GM19239 (cell line): ENCODE measurements at places on chromosomes 1 and 21.

DNA sequence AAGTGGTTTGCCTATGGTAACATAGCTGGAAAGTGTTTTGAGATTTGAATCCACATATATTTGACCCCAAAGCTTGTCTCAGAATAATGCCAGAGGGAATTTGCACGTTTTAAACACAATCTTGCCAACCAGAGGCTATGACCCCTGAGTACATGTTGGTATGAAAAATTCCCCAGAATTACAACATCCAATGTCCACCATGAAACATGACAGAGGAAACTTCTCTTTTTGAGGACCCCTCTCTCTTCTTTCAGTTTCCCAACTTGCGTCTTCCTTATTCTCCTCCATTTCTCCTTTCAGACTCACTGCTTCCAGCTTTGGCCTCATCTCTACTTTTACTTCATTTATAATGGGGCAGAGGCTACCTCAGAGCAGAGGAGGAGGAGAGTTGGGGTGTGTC is 5.5 kb upstream of the KCNJ9 start:
- no peak for DNase-seq

GRCh38 chr1:199671684-199672083 is 355.8 kb upstream of the NR5A2 start:
- DNase-seq, result no peak

DNA sequence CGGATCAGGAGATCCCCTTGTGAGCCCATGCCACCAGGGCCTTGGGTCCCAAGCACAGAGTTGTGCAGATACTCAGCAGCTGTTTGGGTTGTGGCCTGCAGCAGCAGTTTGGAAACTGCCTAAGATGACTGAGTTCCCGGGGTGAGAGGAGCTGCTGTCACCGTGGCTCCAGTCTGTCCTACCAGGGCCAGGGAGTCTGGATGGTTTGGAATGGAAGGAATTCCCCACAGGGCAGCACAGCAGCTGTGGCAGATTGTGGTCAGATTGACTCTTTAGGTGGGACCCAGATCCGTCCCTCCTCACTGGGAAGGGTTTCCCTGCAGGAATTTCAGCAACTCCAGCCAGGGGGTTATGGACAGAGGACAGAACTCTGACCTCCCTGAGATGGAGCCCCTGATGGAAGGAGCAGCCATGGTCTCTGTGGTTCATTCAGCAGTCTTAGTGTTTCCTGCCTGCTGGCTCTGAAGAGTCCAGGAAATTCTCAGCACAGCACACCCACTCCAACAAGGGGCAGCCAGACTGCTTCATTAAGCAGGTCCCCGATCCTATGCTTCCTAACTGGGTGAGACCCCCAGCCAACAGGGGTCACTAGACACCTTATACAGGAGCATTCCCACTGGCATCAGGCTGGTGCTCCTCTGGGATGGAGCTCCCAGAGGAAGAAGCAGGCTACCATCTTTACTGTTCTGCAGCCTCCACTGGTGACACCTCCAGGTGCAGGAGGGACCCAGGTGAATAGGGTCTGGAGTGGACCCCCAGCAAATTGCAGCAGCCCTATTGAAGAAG is 51.5 kb upstream of the TNFSF4 start:
- DNase-seq, result no peak

GRCh38 chr21:38842079-38842478 is 36.4 kb downstream of the ETS2 start:
- no peak for DNase-seq

DNA sequence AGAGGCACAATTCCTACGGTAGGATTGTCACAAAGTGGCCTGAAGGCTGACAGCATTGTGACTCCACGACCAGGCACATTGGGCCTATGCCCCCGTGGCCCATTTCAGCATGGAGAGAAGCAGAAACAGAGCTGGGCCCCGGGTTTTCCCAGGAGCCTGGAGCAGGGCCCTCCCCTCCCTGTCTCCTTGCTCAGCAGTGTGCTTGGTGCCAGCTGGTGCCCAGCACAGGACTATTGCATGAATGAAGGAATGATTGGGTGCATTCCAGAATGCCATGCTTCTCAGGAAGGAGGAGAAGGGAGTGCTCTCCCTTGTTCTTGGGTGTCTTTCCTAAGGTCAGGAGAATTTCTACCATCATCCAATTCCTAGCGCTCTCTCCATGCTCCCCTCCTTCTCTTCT is 33.7 kb downstream of the IER5 start:
- no peak for DNase-seq

DNA sequence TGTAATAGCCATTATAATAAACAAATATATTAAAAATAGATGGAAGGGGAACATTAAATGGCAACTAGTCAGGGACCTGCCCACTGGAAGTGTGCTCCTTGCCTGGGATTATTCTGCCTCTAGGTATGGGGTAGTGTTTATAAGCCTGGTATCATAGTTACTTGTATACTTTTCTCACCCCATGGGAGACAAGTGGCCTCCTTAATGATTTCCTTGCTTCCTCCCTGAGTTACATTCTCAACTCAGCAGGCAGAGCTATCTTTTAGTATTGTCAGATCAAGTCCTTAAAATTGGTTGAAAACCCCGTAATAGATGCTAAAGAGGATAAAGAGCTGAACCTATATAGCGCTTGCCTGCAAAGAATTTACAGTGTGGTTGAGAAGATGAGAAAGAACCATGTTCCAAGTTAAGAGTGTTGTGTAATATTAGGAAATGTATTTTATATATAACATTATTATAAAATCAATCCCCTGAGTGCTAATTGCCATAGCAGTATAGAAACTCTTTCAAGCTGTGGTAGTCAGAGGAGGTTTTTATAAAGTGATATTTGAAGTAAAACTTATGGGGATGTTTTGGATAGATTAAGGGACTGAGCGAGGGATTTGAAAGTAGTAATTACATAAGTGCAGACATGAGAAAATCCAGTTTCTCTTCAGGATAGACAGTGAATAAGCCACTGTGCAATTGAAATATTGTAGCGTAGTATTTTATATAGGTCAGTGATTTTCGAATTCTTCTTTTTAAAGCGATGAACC is 106.5 kb downstream of the SPATA46 start:
- no peak for DNase-seq

GRCh38 chr1:85019994-85020393 is 23.1 kb upstream of the MCOLN2 start:
- DNase-seq, result no peak

- DNase-seq, result peak; percentile 30
Measured at GRCh38 chr1:204647114-204647804, 38.3 kb downstream of the LRRN2 start.

GRCh38 chr1:33715195-33715811 is 148.6 kb upstream of the HMGB4 start:
- no peak for DNase-seq

GRCh38 chr1:161986328-161986727 is 37.3 kb downstream of the OLFML2B start:
- DNase-seq, result no peak

DNA sequence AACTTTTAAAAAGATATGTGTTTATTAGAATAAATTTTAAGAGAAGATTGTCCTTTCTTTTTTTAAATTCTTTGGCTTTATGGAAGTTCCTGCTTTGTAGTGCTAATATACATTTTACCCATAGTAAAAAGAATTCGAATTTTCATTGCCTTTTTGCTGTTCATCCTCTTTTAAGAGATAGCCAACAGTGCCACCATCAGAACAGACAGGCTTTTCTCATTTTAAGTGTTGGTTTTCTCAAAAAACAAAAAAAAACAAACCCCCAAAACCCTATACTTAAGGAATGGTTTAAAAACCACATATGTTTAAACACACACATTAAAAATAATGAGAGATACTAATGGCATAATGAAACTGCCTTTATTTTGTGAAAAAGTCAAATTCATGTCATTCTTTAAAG is 118.8 kb downstream of the NEK7 start:
- no peak for DNase-seq

DNA sequence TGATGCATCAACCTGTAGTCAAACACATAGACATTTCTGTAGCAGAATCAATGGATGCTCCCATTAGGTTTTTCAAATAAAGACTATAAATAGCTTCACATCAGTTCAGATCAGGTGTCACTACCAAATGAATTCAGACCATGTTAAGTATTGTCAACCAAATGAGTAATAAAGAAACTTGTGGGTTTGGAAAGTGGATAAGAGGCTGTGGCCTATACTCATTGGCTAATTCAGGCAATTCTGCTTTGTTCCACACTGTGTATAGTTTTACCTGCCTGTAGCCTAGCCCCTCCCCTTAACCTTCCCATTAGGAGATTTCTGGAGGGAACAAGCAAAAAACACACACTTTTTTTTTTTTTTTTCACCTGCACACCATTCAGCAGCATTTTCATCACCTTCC is 321.2 kb downstream of the HLX start:
- DNase-seq, result no peak

- no peak for DNase-seq
Measured at GRCh38 chr1:184577319-184577718, 177.3 kb downstream of the EDEM3 start.

DNA sequence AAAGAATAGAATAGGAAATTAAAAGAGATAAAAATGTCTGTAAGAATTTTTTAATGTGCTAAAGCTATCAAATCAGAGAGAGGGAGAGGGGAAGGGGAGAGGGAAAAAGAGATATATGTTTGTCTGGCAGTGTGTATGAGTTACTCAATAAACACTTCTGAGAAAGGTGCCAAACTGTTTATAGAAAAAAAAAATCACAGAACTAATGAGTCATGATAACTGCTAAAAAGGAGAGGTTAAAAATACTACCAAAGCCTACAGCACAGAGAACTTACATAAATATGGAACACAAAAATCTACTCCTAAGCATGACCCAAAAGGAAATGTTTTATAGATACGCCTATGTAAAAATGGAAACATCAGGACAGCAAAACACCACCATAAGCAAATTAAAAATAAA is 45.4 kb downstream of the SELENOF start:
- DNase-seq, result no peak

GRCh38 chr1:194512957-194513356 is 1326.5 kb upstream of the B3GALT2 start:
- DNase-seq, result no peak

- DNase-seq, result no peak
Measured at GRCh38 chr1:147080671-147081394, 91.4 kb downstream of the PRKAB2 start.

DNA sequence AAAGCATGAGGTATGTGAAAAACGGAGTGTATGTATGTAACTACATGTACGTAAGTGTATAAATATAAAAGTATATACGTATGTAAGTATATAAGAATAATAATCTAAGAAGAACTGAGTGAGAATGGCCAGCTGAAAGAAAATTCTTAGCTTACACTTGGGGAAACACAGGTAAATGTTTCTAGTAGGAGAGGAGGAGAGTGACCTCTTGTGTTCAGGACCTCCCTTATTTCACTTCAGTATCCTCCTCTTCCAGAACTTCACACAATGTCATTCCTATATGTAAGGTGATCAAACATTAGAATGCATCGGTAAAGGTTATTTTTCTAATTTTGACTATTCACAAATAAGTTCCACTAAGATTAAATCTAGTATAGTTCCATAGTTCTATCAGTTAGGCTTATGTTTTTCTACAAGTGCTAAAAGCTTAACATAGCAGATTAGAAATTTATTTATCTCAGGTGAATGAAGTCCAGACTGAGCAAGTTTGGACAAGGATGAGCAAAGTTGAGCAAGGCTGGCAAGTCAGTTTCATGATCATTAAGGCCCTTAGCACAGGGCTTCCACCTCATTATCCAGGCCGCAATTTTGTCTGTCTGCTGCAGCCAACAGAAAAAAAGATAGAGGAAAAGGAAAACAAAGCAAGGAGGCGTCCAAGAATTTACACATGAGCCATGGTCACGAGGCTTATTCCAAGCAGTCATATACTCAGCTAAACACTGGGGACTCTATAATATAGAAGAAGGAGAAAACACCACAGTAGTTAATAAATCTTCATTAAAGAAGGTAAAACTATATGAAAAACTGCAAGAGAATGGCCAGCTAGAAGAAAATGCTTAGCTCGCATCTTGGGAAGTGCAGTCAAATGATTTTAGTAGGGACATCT is 7.1 kb upstream of the MROH9 start:
- no peak for DNase-seq

- no peak for DNase-seq
Measured at GRCh38 chr21:33931799-33932390, 16.3 kb upstream of the ATP5PO start.

DNA sequence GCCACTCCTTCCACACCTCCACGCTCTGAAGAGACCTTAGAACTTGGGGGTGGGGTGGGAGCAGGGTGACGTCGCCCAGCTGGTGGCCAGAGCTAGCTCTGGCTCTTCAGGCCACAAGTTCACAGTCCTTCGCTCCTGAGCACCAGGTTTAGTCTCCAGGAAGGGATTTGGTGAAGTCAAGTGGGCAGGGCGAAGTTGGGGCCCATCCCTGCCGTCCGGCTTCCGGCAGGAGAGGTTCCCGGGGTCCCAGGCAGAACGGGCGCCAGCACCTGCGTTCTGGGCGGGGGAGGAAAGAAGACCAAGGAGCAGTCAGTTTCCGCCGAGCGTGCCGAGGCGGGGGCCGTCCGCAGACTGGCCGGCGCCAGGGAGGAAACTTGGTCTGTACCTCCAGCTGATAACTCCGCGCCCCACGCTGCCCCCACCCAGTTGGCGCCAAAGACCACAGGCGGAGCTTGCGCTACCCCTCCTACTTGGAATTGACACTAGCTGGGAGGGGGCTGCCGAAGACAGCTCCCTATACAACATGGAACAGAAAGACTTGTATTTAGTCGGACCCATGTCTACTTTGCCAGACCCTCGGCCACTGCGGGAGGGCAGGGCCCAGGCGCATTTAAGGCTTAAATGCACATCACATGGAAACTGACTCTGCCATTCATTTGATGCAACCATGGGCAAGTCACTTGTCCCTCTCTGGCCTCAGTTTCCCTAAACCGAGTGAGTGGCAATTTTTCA is 995 bp downstream of the ID3 start:
- no peak for DNase-seq

- DNase-seq, result no peak
Measured at GRCh38 chr1:43293896-43294760, 6.7 kb upstream of the TIE1 start.

GRCh38 chr1:17309426-17310067 is 1.6 kb downstream of the PADI4 start:
- DNase-seq, result no peak

GRCh38 chr1:232316864-232317263 is 313.1 kb downstream of the SIPA1L2 start:
- no peak for DNase-seq

GRCh38 chr1:64906447-64906846 is 59.9 kb downstream of the JAK1 start:
- no peak for DNase-seq
